ENCODE measurements at places on chromosomes 3 and 15.
A peak's percentile ranks its signal among the peaks of the same experiment; 100 is the strongest.

- no peak for DNase-seq
Measured at GRCh38 chr3:126293370-126294082, 63.7 kb downstream of the KLF15 start.

- no peak for DNase-seq
Measured at GRCh38 chr15:89114990-89115389, 26.7 kb downstream of the ABHD2 start.

DNA sequence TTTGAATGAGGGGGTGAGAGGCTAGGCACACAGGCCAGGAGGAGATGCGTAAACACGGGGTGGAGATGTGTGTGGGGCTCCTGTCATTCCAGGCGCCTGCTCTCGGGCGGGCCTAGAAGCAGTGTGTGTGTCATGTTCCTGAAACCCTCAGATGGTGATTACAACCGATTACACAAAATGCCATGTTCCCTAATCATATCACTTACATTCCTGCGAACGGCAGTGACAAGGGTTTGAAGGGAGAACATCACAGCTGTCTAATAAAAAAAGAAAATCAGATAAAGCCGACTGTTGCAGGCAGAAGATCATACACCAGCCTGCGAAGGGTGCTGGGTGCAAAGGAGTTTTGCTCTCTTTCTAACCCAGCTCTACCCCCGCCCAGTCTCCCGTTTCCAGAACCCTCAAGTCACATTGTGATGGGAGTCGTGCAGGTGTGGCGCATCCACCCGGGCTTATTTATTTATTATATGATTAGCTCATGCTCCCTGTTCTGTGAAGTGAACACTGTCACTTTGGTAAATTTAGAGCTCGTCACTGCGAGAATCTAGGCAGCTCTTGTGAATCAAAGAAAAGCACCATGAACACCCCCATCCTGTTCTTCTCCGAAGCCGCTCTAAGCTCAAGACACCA, 140.3 kb downstream of the NR2F2 start:
- DNase-seq, result no peak

GRCh38 chr15:41827880-41828806, at the start of gene JMJD7:
JMJD7 (plus strand) TSS chr15:41828092; CDS start chr15:41828125, 33 bp downstream.
- peak; percentile 95 for DNase-seq
